Memory B cell (primary cell): ENCODE measurements at places on chromosomes 3 and 15.

DNA sequence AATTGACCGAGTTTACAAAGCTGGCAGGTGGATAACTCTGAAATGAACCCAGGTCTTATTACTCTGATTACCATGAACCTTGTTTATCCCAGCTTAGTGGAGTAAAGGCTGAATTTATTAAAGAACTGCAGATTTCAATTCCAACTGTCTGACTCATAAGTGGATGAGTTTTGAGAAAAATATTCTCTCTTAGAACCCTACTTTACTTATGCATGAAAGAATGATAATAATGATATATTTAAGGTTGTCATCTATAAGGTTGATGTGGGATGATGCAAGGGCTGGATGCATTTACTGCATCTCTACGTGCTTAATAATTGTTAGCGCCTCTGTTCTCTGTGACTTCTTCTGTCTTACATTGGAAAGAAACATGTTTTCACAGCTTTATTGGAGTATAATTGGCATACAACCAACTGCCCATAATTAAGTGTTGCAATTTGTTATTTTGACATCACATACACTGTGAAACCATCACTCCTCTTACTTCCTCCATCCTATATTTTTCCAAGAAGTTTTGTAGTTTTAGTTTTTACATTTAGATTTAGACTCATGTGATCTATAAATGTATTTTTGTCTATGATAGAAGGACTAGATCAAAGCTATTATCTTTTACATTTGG, 771.2 kb upstream of the ARRDC4 start:
- DNase-seq, result no peak

GRCh38 chr3:44969154-44969827, 6.7 kb downstream of the ZDHHC3 start:
- no peak for DNase-seq

GRCh38 chr15:72760590-72761260, 22.8 kb downstream of the ADPGK start:
- no peak for DNase-seq

DNA sequence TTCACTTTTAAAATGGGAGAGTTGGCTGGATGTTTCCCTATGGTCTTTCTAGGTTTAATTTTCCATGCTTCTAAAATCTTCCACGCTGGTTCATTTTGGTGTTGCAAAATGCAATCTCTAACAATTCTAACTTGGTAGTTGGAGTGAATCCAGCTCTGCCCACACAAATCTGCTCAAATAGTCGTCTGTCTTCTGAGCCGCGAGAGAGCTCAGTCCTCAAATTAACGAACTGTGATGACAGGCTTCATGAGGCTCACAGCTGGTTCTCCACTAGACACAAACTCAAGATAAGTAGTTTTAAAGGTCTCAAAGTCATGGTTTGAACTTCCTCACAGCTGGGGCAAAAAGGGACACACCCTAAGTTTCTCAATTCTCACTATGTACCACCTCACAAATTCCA, 178.6 kb upstream of the LYSMD4 start:
- DNase-seq, result no peak

DNA sequence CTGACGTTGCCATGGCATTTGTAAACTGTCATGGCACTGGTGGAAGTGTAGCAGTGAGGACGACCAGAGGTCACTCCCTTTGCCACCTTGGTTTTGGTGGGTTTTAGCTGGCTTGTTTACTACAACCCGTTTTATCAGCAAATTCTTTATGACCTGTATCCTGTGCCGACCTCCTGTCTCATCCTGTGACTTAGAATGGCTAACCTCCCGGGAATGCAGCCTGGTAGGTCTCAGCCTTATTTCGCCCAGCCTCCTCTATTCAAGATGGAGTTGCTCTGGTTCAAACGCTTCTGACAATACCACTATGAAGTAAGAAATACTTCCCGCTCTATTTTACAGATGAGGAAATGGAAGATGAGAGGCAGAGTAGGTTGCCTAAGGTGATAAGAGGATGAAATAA, 16.6 kb downstream of the PAQR9 start:
- DNase-seq, result no peak

DNA sequence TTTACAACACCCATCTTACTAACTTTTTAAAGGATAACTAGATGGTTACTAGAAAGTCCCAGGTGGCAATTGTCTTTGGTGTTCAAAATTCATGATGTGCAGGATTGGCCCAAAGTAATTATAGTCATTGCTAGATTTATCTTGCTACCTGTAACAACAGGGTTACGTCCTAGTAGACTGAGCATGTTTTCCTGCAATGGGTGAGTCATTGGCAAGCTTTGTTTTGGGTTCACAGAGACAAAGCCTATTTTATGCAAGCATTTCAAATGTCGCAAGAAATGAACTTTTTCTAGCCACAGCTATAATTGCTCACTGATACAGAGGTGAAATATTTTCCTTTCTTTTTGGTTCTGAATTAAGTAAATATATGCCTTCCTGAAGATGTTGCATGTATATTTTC, 267.6 kb downstream of the AGBL1 start:
- no peak for DNase-seq

DNA sequence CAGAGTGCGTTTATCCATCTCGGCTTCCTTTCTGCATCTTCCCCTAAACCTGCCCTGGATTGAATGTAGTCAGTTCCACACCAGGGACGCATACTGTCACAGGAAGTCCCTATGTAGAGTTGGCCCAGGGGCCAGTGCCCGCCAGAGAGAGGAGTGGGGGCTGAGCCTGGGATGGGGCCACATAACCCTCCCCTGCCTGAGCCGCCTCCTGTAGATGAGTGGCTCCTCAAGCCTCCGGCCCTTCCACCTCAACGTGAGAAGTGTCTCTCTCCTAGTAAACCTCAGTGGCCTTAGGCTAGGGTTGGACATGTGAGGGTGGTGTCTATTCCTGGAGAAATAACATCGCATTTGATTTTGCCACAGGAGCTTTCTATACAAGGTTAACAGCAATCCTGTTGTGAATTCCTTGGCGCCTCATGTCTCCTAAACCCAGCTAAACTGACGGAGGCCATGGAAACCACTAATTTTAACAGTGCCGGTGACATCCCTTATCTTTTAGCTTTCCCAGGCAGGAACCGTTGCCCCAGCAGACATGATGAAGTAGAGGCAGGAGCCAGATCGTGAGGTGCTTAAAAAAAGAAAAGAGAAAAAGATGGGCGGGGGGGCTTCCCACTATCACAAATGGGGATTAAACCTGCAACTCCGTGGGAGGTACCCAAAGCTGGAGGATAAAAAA, 171.1 kb downstream of the CHDH start:
- DNase-seq, result no peak

- DNase-seq, result no peak
These were observed 86.3 kb downstream of the CNTN6 start for GRCh38 chr3:1179146-1179545.

DNA sequence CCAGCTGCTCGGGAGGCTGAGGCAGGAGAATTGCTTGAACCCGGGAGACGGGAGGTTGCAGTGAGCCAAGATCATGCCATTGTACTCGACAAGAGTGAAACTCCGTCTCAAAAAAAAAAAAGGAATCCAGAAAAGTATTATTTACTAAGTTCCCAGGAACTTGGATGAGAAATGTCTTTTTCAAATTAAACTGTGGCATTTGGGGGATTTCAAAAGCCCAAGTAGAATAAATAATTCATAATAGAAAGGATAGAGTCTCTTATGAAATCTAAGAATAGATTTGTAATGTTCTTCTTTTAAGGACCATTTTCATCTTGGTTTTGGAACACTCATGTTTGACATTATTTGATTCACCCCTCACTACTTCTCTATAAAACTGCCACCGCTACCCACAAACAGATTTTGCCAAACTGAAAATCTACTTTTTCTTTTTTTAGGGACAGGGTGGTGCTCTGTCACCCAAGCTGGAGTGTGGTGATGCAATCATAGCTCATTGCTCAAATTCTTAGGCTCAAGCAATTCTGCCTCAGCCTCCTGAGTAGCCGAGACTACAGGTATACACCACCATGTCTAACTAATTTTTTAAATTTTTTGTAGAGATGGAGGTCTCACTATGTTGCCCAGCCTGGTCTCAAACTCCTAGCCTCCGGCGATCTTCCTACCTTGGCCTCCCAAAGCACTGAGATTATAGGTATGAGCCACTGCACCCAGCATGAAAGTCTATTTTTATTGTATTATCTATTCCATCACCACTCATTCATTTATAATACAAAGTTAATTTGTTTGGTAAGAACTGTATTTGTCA, 99.3 kb downstream of the SENP2 start:
- no peak for DNase-seq

DNA sequence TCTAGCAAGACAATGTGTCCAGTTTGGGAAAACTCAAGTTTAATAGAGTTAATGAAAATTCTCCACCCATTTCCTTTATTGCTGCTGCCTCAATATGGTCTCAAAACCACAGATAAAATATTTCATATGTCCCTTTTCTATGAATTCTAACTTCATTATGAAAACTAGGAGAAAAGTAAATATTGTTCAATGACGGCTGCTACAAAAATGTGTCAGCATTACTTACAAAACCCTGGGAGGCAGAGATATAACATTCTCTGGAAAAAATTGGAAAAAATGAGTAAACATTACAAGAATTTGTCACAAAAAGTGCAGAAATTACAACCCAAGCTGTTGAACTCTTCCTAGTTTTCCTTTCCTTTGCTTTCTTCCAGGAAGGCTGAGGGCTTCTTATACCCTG, 22.2 kb upstream of the FBN1 start:
- no peak for DNase-seq

- DNase-seq, result no peak
These were observed 231.6 kb downstream of the SOX2 start for GRCh38 chr3:181943285-181943684.

DNA sequence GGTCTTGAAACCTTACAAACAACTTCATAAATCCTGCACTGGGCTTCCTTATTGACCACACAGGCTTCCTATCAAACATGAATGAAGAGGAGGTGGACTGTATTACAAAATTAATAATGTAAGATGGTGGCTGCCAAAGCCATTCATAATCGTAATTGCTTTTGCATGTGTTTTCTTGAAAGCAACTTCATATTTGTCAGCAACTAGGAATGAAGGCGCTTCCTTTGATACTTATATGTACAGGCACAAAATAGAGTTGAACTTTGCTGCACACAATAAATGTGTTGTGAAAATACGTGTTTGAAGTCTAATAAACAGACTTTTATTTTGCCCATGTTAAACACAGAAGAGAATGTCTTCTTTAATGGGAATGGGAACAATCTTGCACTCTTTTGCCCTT, 72.1 kb upstream of the OXTR start:
- no peak for DNase-seq

GRCh38 chr15:79505956-79506355, 73.8 kb downstream of the MINAR1 start:
- DNase-seq, result no peak

- DNase-seq, result no peak
These were observed 209.5 kb downstream of the PLOD2 start for GRCh38 chr3:145951441-145951840.

DNA sequence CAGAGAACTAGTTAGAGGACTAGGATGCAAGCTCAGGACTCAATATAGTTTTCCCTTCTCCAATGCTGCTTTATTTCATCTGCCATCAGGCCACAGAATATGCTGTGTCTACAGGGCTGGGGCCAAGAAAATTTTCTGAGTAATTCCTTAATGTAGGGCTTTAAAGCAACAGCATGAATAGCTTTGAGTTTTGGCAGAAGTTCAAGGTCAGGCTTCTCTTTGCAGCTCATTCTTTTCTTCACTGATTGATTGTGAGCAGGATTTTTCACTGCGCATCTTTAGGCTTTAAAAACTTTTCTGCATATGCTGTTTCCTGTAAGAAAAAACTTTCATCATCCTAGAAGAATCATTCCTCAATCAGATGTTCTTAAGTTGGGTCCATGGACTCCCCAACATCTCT, 4.6 kb downstream of the TMEM108 start:
- no peak for DNase-seq
